Mammary epithelial cell (primary cell): ENCODE measurements at places on chromosomes 1 and 21. TPM values are rescaled to one million over a fixed set of nuclear protein-coding genes. Genes with fewer than 3 reads are reported as not detected.

The ZNF593 gene
- total RNA-seq, result 31.5 TPM

GRCh38 chr1:87980494-87980893, 651.8 kb downstream of the LMO4 start:
- peak; percentile 89 for DNase-seq

GRCh38 chr1:161226320-161226711, 456 bp downstream of the TOMM40L start:
- no peak for DNase-seq

DNA sequence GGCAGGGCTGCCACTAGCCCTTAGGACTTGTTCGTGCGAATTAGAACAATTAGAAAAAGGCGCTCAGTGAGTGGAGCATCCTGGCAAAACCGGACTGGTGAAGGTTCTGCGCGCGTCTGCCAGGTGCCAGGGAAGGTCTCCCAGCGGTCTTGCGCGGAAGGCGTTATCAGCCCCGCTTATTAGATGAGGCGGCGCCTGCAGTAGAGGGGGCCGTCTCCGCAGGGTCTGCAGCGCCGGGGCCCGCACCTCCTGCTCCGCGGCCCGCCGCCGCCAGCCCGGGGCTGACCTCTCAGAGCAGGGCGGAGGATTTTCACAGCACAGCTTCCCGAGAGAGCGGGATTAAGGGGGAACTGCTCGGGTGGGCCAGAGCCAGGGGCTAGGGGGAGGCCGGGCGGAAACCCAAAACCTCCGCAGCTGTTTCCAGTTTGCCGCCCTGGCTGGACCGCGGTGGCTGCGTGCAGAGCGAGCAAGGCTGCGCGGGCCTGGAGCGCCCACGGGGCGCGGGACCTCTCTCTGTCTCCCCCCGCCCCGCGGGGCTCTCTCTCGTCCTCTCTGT, 155.2 kb downstream of the FOXD2 start:
- DNase-seq, result no peak

DNA sequence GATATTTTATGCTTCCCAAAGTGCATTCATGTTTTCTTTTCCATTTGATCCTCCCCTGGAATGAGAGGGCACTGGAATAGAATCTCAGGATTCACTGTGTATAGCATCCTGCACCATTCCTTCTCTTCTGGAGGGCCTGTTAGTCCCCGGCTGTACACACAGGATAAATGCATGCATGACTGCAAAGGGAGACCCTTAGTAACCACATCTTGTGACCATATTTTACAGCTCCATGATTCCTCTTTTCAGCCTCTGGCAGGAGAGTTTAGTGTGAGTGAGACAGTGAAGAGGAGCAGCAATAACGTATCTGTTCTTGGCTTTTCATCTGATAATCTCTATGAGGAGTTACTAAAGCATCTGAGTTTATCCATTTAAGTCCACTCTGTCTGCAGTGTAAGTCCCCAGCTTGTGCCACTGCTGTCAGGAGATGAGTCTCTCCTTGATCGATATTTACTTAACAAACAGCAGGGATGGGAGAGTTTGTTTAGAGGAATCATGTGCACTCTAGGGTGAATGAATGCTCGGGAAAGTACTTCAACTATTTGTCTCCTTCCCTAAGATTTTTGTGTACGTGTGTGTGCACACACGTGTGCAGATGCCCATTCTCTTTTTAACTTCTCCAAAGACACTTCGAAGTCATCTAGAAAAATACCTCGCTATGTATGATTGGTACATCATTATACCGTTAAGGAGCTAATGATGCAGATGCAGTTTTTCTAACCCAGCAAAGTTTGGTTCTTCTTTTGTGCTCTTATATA, 41.1 kb downstream of the PROX1 start:
- DNase-seq, result no peak

GRCh38 chr1:31703431-31704270, at the start of gene COL16A1:
COL16A1 (minus strand) TSS chr1:31704017; CDS start chr1:31702193, 1,824 bp downstream.
- DNase-seq, result peak; percentile 68
